ENCODE measurements at places on chromosomes 1 and 21.

DNA sequence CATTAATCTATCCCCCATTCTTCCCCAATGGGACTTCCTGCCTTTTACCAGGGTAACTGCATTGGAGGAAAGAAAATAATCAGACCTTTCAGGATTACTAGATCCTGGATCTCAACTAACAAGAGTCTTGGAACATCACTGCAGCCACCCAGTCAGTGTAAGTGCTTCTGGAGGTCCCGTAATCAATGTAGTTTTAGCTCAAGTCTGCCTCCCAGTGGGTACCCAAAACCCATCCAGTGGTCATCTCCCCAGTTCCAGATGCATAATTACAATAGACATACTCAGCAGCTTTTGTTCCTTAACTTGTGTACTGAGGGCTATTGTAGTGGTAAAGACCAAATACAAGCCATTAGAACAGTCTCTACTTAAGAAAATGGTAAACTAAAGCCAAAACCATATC lies 319.1 kb downstream of the GPATCH2 start:
- no peak for DNase-seq

DNA sequence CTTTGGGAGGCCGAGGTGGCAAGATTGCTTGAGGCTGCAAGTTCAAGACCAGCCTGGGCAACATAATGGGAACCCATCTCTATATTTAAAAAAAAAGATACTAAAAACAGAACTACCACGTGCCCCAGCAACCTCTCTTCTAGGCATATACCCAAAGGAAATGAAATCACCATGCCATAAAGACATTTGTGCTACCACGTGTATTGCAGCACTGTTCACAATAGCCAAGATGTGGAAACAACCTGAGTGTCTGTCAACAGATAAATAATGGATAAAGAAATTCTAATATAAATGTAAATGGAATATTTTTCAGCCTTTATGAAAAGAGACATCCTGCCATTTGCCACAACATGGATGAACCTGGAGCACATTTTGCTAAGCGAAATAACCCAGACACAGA lies 128.6 kb downstream of the PCNX2 start:
- no peak for DNase-seq

GRCh38 chr1:224698015-224698451 lies 81.9 kb downstream of the CNIH3 start:
- no peak for DNase-seq

GRCh38 chr21:45147473-45148315 lies 73.3 kb downstream of the ADARB1 start:
- DNase-seq: no peak

DNA sequence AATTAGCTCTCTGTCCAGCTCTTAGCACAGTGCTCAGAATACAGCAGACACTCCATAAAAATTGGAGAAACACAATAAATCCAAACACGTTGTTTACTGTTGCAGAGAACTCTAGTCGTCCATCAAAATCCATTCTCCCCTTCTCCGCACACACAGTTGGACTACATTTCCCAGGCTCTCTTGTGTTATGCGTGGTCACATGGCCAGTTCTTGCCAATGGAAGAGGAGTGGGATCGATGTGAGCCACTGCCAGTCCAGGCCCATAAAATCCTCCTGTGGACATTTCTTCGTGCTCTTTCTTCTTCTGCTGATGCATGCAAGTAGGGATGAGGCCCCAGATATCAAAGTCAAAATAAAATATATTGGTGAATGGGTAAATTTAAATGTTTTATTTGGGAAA lies 114.3 kb upstream of the FMN2 start:
- no peak for DNase-seq

DNA sequence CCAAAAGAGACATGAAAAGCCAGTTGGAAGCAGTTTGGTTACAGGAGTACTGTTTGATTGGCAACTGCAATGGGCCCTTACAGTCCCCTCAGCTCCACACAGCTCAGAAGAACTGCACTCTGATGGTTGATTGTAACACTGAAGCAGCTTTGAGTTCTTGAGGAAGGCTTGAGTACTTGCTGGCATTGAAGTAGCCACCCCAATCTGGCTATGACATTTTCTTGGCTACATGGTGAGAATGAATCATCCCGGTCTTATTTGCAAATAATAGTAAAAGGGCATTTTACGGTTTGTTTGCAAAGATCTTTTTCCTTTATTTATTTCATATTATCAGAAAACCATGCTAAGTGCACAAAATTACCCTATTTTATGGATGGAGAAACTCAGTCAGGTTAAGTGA lies 159.7 kb upstream of the BEND5 start:
- DNase-seq: no peak

GRCh38 chr1:21939650-21940374 lies 2.7 kb upstream of the HSPG2 start:
- DNase-seq: peak; percentile 96

DNA sequence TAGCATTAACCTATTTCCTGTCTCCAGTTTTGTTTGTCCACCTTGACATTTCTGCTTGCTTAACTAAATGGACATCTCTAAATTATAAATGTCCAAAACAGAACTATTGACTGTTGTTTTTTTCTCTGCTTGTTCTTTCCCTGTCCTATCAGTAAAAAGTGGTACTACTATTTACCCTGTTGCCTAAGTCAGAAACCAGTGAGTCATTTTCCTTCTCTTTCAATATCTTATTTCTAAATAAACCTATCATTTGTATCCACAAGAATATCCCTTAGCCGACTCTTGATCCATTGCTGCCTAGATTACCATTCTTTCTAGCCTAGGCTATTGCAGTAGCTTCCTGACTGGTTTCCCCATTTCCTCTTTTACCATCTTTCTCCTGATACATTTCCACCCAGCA lies 22.5 kb downstream of the MIER1 start:
- DNase-seq: no peak

DNA sequence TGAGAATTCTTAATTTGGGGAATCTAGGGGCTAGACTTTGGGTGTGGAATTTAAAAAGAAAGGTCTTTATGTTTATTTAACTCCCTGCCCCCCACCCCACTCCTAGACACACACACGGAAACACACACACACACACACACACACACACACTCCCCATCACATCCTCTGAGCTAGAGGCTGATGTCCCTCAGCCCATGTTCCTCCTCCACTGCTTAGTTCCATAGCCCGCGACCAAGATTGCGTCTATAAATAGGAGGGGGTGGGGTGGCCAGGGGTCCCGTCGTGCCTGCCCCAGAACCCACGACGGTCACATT lies 655 bp upstream of the KIRREL1 start:
- no peak for DNase-seq

DNA sequence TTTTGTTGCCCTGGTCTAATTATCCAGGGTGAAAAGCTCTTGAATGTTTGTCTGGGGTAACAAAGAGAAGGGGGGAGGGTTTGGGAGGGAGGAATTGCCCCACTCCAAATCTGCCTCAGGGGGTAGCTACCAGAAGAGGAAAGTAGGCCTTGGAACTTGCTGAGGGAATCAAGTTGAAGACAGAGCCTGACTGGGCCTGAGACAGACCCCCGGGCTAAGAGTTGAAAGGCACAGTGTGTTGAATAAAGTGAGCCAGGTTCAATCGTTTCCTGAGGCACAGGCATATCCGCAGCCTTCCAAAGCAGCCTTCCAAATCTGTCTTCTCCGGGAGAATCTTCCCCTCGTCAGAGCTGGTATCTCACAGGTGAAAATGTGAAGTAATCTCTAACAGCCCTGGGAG lies 96.6 kb downstream of the LRIG2 start:
- no peak for DNase-seq

- DNase-seq: no peak
These were observed 35.5 kb downstream of the TRIM11 start for GRCh38 chr1:228370941-228371740.

DNA sequence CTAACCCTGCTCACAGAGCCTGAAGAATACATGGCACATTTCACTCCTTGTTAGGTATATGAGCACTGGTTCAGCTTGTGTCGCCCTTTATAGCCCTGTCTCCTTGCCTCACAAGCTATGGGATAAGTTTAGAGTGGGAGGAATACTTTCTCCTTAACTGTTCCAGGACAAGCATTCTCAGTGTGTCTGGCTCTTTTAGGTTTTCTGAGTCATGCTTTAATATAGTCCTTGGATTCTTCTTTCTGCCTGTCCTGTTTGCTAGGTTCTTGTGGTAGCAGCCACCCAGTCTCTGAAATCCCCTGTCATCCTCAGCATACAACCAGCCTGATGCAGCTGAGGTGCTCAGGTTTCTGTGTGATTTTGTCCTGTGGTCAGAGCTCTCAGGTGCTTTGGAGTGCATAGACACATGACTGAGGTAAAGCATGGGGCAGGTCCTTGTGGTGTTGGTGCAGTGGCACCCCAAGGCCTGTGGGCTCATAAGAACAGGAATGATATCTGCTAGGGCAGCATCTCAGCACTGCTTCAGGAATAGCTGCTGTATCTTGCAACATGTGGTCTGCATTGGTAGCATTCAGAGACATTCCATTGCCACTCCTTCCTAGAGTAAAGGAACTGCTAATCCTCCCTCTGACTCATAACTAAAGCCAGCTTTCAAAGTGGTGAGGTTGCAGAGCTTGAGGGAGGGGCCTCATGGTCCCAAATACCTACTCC lies 14.2 kb upstream of the CASQ2 start:
- DNase-seq: peak; percentile 96

DNA sequence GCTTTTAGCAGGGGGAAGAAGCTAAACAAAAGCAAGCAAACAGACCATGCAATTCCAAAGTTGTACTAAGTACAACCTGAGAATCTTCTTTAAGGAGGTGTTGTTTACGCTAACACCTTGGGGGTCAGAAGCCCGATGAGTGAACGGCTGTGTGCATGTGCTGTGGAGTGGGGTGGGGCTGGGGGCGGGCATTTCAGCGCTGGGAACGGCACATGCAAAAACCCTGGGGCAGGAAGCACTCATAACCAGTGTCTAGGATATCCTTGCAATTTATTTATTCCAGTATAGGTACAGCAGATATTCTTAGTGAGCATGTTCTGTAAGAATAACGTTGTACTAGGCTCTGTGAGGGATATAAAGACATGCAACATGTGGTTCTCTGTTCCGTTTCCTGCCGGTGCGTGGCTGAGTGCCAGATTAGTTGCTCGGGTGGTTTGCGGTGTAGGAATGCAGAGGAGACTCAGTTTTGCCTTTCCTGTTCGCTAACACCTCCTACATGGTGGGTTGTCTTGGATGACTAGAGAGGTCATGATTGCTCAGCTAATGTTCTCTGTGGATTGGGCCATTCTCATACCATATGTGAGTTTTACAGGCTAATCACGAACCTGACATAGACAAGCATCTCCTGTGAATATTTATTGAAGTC lies 3.7 kb downstream of the FASLG start:
- peak; percentile 78 for DNase-seq

- DNase-seq: no peak
These were observed 18.7 kb upstream of the RAP1A start for GRCh38 chr1:111600886-111601386.

DNA sequence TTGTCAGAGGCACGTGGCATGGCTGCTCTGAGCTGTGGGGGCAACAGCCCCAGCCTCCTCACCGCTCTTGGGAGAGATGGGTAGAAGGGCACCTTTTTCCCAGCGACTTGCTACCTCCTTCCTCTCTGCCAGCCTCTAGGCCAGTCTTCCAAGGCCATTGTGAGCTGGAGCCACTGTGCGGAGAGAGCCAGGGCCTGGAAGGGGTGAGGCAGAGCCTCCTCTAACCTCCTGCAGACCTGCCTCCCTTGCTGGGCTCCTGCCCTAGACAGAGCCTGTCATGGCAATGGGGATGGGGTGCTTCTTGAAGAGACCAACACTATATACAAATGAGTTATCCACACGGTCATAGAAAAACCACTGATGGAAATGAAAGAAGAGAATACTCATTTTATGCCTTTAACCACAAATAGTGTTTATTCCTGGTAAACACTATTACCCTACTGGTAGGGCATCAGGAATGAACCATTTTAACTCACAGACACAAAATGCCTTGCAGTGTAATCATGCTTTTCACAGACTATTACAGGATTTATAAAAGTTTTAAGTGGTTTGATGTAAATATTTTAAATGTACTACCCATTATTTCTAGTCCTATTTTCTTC lies 5.0 kb upstream of the IGFN1 start:
- no peak for DNase-seq

DNA sequence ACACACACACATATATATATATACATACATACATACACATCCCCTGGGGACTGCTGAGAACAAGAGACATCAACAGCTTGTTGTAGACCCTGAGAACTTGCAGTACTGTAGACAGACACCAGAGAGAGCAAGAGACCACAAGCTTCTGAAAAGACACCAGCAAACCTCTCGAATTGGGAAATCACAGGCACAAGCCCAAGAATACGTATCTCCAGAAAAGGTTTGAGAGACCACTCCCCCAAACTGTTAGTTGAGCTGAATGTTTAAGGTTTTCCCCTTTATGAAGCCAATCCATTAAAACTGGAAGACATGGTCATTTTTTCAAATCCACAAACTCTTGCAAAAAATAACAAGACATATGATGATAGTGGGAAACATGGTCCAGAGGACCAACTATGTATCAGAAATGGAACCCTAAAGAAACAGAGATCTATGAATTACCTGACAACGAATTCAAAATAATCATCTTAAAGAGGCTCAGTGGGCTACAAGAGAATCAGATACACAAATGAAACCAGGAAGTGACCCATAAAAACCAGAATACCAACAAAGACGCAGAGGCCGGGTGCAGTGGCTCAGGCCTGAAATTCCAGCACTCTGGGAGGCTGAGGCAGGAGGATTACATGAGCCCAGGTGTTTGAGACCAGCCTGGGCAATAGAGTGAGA lies 45.1 kb downstream of the SLC2A1 start:
- DNase-seq: peak; percentile 48

DNA sequence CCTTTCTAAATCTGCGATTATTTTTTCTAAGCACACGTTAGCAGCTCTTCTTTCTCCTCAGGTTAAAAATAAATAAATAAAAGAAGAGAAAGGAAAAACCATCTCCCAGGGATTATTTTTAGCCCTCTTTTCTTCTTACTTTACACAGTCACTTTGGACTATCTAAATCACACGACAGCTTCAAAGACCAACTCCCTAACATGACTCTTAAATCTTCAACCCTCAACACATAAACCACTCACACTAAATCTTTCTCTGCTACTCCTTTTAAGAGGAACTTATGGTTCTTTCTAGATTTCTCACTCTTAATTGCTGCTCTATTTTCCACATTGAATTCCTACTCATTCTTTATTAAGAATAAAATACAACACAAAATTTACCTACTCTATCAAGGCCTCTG lies 1095.0 kb upstream of the B3GALT2 start:
- no peak for DNase-seq

- no peak for DNase-seq
These were observed 2.1 kb downstream of the TTC39A start for GRCh38 chr1:51328279-51328678.

- DNase-seq: no peak
These were observed 122.9 kb upstream of the KRTAP19-8 start for GRCh38 chr21:31161157-31161556.

GRCh38 chr1:234604495-234605398 lies 5.2 kb downstream of the IRF2BP2 start:
- no peak for DNase-seq

- DNase-seq: peak; percentile 22
These were observed 54.4 kb upstream of the ACOT11 start for GRCh38 chr1:54493608-54494007.

Measured in NCI-H226 (cell line).